Left lung (tissue), 14 donors: ENCODE measurements at places on chromosomes 5 and 9. TPM values are rescaled to one million over a fixed set of nuclear protein-coding genes. Genes with fewer than 3 reads are reported as not detected.

DNA sequence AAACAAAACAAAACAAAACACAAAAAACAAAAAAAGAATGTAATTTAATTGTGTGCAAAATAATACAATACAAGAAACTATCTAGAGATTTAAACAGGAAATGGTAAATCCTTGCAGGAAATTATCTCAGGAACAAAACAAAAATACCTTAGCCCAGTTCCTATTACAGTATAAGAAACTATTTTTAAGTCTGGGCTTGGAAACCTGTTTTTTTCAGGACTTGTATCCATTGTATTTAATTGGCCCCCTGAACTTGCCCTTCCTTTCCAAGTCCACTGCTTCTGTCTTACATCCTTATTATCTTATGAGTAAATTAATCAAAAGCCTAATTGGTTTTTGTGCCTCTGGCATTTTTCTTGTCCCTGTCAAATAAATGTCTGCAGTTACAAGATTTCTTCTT is 48.5 kb downstream of the ST8SIA4 start:
- no peak for DNase-seq

GRCh38 chr9:135522137-135522877 is 1.1 kb downstream of the LCN1 start:
- DNase-seq, result no peak

The PCDHB16 gene
- 4.0 TPM for polyA plus RNA-seq

The SH2D3C gene
- 25.8 TPM for polyA plus RNA-seq

The MCC gene
- 17.9 TPM for polyA plus RNA-seq
